ENCODE measurements at places on chromosomes 4 and X. TPM values are rescaled to one million over a fixed set of nuclear protein-coding genes. Genes with fewer than 3 reads are reported as not detected.
A peak's percentile ranks its signal among the peaks of the same experiment; 100 is the strongest.

GRCh38 chr4:42048394-42048793 lies 58.1 kb downstream of the SLC30A9 start:
- H3K36me3 ChIP-seq: peaks cover 50% of the 10 kb centered on the region
- peaks cover 1% of the 10 kb centered on the region for H3K4me1 ChIP-seq
- no peak overlapping the region for H3K27ac ChIP-seq

Gene FDCSP
- not detected for total RNA-seq

- H3K27me3 ChIP-seq: no peaks in the 10 kb centered on the region
- no peak overlapping the region for H3K27ac ChIP-seq
- H3K36me3 ChIP-seq: no peaks in the 10 kb centered on the region
- peaks cover 15% of the 10 kb centered on the region for H3K4me1 ChIP-seq
- peak; percentile 33 for DNase-seq
Measured at GRCh38 chrX:149567621-149568417, 18.1 kb upstream of the HSFX3 start.

Gene NALF2
- total RNA-seq: 0.88 TPM

- no peak overlapping the region for H3K4me3 ChIP-seq
- H3K4me1 ChIP-seq: no peaks in the 10 kb centered on the region
- H3K36me3 ChIP-seq: no peaks in the 10 kb centered on the region
- no peaks in the 10 kb centered on the region for H3K27me3 ChIP-seq
- no peak overlapping the region for H3K27ac ChIP-seq
Measured at GRCh38 chrX:122248681-122249080, 935.4 kb upstream of the GRIA3 start.

Gene GJB1
- total RNA-seq: not detected

Gene MEPE
- total RNA-seq: not detected

DNA sequence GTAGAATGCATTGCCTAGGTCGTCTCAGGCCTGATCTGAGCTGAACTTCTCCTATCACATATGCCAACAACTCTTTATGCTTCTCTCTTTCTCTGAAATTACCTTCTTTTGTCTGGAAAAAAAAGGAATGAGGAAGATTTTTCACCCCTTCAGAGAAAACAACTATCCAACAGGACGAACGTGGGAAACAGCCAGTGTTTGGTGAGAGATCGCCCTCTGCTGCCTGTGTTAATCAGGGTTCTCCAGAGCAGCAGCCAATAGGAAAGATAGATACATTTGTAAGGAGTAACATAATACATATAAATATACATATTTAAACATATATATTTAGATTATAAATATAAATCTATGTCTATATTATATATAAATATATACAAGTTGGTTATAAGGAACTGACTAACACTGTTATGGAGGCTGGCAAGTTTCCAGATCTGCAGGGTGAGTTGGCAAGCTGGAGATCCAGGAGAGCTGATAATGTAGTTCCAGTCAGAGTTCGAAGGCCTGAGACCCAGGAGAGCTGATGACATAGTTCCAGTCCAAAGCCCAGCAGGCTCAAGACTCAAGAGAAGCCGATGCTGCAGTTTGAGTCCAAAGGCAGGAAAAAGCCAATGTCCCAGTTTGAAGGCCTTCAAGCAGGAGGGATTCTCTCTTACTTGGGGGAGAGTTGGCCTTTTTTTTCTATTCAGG lies 13.3 kb downstream of the CETN2 start:
- H3K4me1 ChIP-seq: peaks cover 13% of the 10 kb centered on the region
- DNase-seq: peak; percentile 70
- H3K27me3 ChIP-seq: peaks cover 9% of the 10 kb centered on the region
- no peak overlapping the region for H3K4me3 ChIP-seq
- H3K36me3 ChIP-seq: no peaks in the 10 kb centered on the region

Gene SPANXC
- total RNA-seq: not detected

Gene TNMD
- total RNA-seq: not detected

DNA sequence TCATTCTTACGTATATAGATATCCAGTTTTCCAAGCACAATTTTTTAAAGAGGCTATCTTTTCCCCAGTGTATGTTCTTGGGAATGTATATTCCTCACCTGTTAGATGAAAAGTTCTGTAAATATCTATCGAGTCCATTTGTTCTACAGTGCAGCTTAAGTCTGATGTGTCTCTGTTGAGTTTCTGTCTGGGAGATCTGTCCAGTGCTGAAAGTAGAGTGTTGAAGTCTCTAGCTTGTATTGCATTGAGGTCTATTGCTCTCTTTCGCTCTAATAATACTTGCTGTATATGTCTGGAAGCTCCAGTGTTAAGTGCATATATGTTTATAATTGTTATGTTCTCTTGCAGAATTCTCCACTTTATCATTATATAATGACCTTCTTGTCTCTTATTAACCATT lies 373.1 kb downstream of the PPARGC1A start:
- no peak overlapping the region for H3K27ac ChIP-seq
- H3K4me1 ChIP-seq: no peaks in the 10 kb centered on the region
- DNase-seq: no peak
- H3K4me3 ChIP-seq: no peak overlapping the region
- H3K27me3 ChIP-seq: no peaks in the 10 kb centered on the region

DNA sequence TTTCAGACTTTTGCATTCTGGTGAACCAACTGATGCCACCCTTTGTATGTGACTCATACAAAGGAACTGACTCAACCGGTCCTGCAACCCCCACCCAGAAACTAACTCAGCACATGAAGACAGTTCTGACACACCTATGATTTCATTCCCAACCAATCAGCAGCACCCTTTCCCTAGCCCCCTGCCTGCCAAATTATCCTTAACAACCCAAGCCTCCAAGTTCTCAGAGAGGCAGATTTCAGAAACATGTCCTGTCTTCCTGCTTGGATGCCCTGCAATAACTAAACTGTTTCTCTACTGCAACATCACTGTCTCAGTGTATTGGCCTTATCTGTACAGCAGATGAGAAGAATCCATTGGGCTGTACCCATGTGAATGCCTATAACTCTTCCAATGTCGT lies 284.7 kb downstream of the CAMK2D start:
- H3K4me3 ChIP-seq: no peak overlapping the region
- peaks cover 42% of the 10 kb centered on the region for H3K36me3 ChIP-seq
- DNase-seq: no peak

- DNase-seq: no peak
- H3K4me3 ChIP-seq: no peak overlapping the region
- H3K36me3 ChIP-seq: no peaks in the 10 kb centered on the region
- H3K27me3 ChIP-seq: peaks cover 6% of the 10 kb centered on the region
- no peak overlapping the region for H3K27ac ChIP-seq
- no peaks in the 10 kb centered on the region for H3K4me1 ChIP-seq
Measured at GRCh38 chr4:76550966-76551780, 116.1 kb downstream of the SHROOM3 start.

GRCh38 chr4:140720387-140721304 lies 35.5 kb downstream of the TBC1D9 start:
- H3K27me3 ChIP-seq: peaks cover 1% of the 10 kb centered on the region
- H3K4me1 ChIP-seq: peaks cover 5% of the 10 kb centered on the region
- no peaks in the 10 kb centered on the region for H3K36me3 ChIP-seq
- peak overlapping the region; percentile 67 for H3K4me3 ChIP-seq
- H3K27ac ChIP-seq: no peak overlapping the region

DNA sequence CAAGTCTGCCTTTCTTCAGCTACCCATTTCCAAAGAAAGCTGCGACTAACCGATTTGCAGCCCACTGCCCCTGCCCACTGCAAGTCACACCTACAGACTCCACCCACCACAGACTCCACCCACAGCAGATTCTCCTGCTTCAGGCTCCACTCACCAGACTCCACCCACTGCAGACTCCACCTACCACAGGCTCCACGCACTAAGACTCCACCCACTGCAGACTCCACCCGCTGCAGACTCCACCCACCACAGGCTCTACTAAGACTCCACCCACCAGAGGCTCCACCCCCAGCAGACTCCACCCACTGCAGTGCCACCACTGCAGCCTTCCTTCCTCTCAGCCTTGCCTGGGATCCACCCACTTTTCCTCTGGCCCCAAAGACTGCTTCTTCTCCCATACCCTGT lies 41.3 kb downstream of the ABLIM2 start:
- H3K27me3 ChIP-seq: no peaks in the 10 kb centered on the region
- H3K4me1 ChIP-seq: peaks cover 6% of the 10 kb centered on the region
- peak; percentile 83 for DNase-seq
- no peaks in the 10 kb centered on the region for H3K36me3 ChIP-seq

All from activated CD4-positive, alpha-beta T cell treated with anti-CD3 and anti-CD28 coated beads, Interleukin-2, amount 10 ng/mL, durations not matched to agents 24 days and 14 days (primary cell).